ENCODE measurements at places on chromosomes 5 and 9.

DNA sequence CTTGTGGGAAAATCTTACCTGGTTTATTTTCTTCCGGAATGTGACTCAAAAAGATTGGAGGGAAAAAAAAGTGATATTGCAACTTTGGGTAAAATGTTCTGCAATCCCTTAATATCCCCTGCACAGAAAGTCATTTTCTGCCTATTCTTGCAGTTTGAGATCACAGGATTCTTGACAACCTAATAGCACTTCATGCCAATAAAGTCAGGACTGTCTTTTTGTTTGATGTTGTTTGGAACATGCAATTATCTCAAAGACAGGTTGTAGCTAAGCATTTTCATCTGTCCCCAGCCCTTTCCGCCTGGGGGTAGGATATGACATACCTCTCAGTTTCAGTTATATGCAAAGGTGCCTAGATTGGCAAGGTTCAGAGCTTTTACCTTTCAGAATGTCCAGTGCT is 63.9 kb downstream of the ALDH1A1 start:
- DNase-seq = no peak

- DNase-seq = no peak
These were observed 86.0 kb upstream of the ZNF618 start for GRCh38 chr9:113790093-113790492.

DNA sequence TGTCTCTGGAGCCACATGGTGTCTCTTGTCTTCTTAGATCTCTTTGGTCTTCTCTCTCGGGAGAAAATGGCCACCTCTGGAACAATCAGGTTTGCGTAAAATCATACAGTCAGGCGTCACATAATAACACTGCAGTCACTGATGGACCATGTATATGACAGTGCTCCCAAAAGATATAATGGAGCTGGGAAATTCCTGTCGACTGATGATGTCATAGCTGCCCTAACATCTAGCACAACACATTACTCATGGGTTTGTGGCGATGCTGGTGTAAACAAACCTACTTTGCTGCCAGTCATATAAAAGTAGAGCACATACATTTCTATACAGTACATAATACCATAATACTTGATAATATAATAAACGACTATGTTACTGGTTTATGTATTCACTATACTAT is 30.1 kb upstream of the RAI14 start:
- DNase-seq = no peak

- no peak for DNase-seq
These were observed 51.5 kb downstream of the SHOC1 start for GRCh38 chr9:111743275-111743674.

GRCh38 chr9:4099976-4100735 is 199.7 kb downstream of the GLIS3 start:
- DNase-seq = no peak

GRCh38 chr9:18002718-18003438 is 424.0 kb downstream of the SH3GL2 start:
- no peak for DNase-seq

GRCh38 chr5:142699184-142699720 is 13.4 kb upstream of the FGF1 start:
- peak; percentile 40 for DNase-seq

DNA sequence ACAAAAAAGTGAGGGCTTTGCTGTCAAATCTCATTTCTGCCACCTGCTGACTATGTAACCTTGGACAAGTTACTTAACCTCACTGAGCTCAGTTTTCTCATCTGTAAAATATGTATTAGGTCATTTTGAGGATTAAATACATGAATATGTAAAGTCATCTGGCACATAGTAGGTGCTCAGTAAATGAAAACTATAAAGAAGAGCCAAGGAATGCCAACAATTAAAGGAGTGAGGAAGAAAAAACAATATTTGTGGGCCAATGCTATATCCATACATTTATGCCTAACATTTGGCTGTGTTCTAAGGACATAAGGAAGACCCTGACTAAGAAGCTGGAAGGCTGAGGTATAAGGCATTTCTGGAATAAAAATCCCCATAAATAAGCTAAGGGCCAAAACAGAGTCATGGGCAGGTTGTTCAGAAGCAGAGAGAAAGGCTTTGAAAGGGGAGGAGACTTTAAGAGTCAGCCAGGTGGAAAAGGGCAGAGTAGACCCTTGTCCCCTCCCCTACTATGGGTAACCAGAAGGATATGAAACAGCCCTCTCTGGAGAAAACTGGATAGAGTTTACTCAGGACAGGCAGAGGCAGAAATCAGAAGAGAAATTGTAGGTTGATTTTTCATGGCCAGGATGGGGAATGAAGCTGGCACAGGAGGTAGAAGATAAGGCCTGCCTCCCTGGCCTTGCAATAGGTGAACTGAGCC is 47.6 kb upstream of the SIL1 start:
- DNase-seq = no peak

- DNase-seq = no peak
These were observed 174.9 kb upstream of the PUM3 start for GRCh38 chr9:3018691-3019230.

DNA sequence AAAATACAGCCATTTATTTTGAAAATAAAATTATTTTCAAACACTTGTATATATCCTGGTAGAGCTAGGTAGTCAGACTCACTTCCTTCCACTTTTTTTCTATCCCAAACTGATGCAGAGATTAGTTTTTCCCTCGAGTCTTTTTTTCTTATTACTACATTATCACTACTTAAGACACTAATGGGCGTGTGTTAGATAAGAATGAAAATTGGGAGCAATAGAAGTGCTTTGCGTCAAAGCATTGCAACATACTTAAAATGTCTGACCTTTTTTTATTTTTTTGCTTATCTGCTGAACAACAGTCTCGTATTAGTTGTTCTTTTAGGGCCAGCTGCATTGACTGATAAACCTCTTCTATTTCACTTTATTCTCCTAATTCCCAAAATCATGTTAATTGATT is 1278.7 kb downstream of the CDH12 start:
- no peak for DNase-seq
